ENCODE measurements at places on chromosomes 12 and 14.

DNA sequence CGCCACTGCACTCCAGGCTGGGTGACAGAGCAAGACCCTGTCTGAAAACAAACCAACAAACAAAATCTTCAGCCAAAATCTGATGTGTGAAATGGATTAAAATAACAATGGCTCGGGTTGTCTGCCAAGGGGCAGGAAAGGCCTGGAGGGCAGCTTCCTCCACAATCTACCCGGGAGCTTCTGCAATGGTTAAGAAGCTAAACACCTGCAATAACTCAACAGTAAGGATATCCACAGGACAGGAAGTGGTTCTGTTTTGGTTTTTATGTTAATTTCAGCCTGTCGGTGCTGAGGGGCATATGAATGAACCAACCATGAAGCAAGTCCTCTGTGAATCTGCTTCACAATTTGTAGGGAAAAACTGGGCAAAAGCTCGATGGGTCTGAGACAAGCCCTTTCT, 34.4 kb downstream of the RAD52 start:
- no peak for DNase-seq

DNA sequence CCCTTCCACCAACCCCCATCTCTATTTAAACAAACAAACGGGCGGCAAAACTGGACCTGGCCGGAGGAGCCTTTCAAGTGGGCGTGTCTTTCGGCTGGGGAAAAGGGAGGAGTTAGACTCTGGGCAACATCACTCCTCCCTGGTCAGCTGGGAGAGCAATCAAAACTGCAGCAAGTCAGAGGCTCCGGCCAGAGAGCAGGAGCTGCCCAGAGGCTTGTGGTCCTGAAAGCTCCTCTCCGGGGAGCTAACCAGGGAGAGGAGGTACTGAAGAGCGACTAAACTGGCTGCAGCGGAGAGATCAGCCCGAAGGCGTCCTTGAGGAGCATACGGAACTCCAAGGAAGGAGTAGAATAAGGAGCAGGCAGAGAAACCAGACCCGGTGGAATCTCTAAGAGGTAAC, at the start of gene NEUROD4:
TSS of gene NEUROD4 (plus strand) at position 191 of the 400 bp plus-strand sequence. CDS start 6,466 bp downstream, outside the sequence.
- DNase-seq: peak; percentile 10

GRCh38 chr12:117032593-117033381, 66.4 kb downstream of the TESC start:
- DNase-seq: no peak

DNA sequence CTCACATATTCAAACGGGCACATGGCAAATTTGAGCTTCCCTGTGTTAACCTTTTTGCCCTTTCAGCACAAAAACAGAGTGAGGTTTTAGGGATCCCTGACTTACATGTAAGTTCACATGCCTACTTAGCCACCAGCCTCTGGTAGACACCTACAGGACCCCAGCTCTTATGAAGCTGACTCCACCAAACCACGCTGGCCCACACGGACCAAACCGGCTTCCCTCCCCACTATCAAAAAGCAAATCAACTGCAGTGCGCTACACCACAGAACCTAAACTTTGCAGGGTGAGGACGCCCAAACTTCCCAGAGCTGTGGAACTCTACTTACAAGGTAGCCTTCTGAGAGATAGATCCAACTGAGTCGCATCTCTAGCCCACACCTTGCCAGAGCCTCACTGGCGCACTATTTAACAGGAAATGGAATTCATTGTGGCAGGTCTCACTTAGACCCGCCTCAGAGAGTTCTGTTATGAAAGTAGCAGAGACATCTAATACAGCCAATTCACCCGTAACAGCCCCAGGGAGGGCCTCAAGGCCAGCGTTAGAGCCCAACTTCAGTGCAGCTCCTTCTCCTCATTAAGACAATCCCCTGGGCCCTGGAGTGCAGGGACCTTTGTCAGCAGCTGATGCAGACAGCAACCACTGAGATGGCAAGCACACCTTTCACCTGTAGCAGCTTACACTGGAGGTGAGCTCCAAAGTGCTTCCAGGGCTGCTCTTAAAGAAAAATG, 49.2 kb downstream of the SH2B3 start:
- DNase-seq: no peak

- DNase-seq: no peak
Measured at GRCh38 chr14:33457617-33458016, 493.3 kb downstream of the EGLN3 start.

GRCh38 chr12:2628401-2628800, 166.4 kb upstream of the FKBP4 start:
- no peak for DNase-seq

DNA sequence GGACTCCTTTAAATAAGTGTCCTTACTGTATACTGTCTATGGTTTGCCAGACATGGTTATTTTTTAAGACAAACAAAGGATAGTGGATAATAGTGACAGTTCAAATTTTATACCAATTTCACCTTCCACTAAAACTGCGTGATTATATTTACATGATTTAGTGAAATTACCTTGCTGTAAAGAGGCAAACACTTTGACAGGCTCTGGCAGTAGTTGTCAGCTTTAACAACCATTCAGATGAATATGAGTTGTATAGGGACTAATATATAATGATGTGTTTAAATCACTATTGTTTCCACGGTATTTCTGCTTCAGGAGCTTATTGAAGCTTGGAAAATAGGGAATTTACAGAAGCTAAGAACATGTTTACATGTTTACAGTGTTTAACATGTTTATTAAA, 1364.0 kb downstream of the FSCB start:
- DNase-seq: no peak

GRCh38 chr14:57961786-57962060, 95.8 kb upstream of the SLC35F4 start:
- DNase-seq: no peak

- DNase-seq: peak; percentile 12
Measured at GRCh38 chr12:4118017-4118510, 155.5 kb upstream of the CCND2 start.

- DNase-seq: no peak
Measured at GRCh38 chr14:40623643-40624042, 983.0 kb upstream of the LRFN5 start.

DNA sequence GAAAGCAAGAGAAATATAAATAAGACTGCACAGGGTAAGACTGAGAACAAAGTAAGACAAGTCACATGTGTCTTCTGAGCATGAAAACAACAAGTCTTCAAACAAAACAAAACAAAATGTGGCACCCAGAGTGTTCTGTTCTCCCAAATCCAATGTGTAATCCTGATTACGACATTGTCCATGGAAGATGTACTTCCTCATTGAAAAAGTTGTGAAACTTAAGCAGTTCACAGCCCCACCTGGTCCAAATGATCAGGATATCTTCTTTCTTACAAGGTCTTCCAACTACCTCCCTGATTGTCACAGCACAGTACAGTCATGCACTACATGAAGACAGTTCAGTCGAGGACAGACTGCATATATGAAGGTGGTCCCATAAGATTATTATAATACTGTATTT, 23.3 kb upstream of the NEK9 start:
- DNase-seq: no peak

DNA sequence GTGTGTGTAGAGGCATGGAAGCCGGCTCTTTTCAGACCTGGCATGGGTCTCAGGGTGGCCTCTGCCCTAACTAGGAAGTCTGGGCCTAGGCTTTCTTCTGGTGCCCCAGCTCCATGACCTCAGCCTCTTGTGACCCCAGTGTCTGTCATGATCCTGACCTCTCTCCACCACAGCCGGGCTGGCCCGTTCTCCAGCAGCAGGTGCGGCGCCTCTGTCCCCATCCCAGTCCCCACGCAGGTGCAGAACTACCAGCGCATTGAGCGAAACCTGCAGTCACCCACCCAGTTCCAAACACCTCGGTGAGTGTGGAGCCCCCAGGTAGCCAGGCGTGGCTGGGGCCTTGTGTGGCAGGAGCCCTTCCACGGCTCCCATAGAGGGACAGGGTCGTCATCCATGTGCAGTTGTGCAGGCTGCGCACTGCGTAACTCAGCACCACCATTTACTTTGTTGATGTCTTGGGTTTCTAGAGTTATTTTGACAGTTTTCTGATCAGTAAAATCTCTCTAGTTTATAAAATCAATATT, 14.8 kb upstream of the PUS1 start:
- no peak for DNase-seq

- DNase-seq: no peak
Measured at GRCh38 chr12:93944911-93945310, 203.5 kb upstream of the PLXNC1 start.

DNA sequence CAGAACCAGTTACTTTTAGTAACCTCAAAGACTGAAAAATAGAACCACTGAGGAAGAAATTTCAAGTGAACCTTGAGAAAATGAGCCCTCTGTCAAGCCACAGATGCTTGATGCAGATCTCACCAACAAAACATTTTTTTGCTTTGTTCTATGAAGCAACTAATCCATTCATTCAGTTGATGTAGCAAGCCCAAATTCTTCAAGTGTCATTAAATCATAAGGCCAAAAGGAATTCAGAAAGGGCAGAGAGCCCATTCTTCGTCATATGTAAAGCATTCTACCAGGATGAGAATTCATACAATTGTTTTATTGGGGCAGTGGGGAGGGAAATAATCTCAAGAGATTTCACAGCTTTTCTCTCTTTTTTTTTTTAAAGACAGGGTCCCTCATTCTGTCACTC, 218.0 kb upstream of the RGS6 start:
- DNase-seq: no peak

GRCh38 chr12:108589840-108590229, 8.0 kb downstream of the TMEM119 start:
- DNase-seq: no peak

DNA sequence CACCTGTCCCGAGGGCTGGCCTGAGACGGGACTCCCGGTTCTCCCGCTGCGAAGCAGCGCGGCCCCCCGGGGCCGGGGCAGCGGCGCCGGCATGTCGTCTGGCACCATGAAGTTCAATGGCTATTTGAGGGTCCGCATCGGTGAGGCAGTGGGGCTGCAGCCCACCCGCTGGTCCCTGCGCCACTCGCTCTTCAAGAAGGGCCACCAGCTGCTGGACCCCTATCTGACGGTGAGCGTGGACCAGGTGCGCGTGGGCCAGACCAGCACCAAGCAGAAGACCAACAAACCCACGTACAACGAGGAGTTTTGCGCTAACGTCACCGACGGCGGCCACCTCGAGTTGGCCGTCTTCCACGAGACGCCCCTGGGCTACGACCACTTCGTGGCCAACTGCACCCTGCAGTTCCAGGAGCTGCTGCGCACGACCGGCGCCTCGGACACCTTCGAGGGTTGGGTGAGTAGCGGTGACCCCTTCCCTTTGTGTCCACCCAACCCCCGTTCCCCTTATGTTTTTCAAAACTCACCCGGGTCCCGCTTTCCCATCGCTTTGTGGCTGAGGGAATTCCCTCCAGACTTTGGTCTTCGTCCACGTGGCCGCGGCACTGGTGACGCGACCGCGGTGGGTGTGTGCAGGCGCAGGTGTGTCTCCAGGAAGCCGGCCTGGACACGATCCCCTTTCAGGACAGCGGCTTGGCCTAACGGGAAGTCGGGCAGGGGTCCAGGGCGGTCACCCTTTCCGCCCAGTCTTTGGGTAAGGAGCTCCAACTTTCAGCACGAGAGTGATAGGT, 826 bp downstream of the PRKCH start:
- peak; percentile 94 for DNase-seq

- DNase-seq: no peak
Measured at GRCh38 chr14:34770901-34771300, 56.5 kb upstream of the CFL2 start.

DNA sequence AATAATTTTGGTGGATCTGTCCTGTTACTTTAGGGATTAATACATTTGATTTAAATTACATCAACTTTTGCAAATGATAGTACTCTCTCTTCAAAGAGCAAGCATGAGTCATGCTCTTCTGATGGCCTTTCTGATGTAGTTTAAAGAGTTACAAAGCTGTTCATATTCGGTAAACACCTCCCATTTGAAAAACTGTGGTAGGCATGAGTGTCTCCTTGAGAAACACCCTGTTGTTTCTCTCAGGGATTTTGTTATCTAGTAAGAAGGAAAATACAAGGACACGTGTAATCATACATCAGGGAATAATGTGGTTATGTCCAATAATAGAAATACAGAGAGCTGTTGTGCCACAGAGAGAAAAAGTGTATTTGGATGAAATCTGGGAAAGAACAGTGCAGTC, 53.3 kb upstream of the E2F7 start:
- DNase-seq: no peak

DNA sequence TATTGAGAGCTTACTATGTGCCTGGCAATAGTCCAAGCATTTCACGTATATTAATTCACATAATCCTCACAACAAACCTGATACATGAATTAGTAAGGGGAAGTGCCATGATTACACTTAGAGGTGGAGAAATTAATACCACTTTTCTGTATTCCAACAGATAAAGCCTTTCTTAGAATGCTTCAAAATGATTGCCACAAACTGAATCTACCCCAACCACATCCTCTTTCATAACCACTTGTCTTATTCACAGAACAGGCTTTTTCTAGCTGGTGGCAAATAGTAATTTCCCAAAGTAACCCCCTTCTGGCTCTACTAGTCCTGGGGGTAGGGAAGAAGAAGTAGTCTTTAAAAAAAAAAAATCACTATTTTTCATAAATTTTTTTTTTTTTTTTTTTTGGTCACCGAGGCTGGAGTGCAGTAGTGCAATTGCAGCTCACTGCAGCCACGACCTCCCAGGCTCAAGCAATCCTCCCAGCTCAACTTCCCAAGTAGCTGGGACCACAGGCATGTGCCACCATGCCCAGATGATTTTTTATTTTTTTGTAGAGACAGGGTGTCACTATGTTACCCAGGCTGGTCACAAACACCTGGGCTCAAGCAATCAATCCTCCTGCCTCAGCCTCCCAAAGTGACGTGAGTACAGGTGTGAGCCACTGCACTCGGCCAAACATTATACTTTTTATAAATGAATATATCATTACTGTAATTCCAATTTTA, 59.0 kb upstream of the ARID2 start:
- no peak for DNase-seq

- DNase-seq: no peak
Measured at GRCh38 chr12:54038871-54039414, 6.1 kb downstream of the HOXC5 start.

DNA sequence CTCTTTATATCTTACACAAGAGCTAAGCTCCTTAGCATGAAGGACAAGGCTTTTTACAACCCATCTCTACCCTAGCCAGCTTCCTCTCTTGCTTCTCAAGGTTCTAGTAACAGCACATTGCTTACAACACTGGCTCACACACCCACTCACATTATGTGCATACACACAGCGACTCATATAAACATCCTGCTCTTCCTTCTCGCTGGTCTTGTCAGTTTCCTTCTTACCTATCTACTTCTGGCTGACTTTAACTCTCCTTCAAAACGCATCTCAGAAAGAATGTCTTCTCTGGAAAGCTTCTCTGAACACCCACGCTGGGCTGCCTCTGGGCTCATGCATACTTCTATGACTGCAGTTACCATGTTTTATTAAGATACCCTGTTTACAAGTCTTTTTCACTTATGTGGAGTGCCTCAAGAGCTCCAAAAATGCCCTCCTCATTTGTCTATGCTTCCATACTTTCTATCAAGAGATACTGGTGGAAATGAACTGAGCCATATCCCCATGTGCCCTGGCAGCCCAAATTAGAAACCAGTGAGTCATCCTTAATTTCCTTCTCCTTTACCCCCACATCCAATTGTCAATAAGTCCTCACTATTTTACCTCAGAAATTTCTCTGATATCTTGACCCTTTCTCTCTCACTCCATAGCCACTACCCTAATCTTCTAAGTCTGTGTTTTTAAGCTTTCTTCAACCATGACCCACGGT, 126.9 kb upstream of the KRAS start:
- no peak for DNase-seq

- no peak for DNase-seq
Measured at GRCh38 chr12:113727651-113728061, 238.5 kb downstream of the RBM19 start.

GRCh38 chr12:105418229-105418628, 87.7 kb downstream of the C12orf75 start:
- no peak for DNase-seq

- DNase-seq: no peak
Measured at GRCh38 chr14:52338051-52338681, 24.1 kb downstream of the PTGER2 start.
